ENCODE measurements at places on chromosomes 6 and 20.

DNA sequence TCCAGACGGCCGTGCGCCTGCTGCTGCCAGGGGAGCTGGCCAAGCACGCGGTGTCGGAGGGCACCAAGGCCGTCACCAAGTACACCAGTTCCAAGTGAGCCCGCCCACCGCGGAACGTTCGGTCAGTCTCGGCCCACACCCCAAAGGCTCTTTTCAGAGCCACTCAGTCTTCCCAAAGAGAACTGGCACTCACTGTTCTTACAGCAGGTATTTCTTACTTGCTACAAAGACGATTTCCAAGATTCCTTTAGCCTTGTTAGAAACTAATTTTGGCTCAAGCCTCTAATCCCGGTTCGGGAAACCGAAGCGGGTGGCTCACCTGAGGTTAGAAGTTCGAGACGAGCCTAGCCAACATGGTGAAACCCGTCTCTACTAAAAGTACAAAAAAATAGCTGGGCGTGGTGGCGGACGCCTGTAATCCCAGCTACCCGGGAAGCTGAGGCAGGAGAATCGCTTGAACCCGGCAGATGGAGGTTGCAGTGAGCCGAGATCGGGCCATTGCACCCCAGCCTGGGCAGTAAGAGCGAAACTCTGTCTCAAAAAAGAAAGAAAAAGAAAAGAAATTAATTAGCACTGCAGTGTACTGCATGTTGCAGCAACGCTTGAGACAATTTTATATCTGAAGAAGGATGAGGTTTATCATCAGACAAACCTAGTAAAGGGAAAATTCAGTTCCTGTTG lies 73.1 kb downstream of the OR2B2 start:
- DNase-seq: no peak

- DNase-seq: no peak
Measured at GRCh38 chr6:20644667-20645370, 110.6 kb downstream of the CDKAL1 start.

DNA sequence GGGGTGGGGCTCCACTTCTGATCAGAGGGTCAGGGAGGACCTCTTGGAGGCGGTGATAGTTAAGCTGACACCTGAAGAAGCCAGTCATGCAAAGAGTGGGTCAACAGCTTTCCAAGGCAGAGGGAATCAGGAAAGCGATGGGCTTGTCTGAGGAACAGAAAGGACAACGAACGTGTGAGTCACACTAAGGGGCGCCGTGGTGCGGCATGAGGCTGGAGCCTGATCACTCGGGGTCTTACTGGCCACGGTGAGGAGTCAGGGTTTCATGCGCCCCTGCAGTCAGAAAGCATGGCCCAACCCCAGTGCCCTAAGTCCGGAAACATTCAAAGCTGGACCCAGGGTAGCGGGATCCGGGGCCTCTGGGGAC lies 50.6 kb upstream of the SLC32A1 start:
- no peak for DNase-seq

- no peak for DNase-seq
Measured at GRCh38 chr20:14745830-14746229, 408.4 kb upstream of the FLRT3 start.

DNA sequence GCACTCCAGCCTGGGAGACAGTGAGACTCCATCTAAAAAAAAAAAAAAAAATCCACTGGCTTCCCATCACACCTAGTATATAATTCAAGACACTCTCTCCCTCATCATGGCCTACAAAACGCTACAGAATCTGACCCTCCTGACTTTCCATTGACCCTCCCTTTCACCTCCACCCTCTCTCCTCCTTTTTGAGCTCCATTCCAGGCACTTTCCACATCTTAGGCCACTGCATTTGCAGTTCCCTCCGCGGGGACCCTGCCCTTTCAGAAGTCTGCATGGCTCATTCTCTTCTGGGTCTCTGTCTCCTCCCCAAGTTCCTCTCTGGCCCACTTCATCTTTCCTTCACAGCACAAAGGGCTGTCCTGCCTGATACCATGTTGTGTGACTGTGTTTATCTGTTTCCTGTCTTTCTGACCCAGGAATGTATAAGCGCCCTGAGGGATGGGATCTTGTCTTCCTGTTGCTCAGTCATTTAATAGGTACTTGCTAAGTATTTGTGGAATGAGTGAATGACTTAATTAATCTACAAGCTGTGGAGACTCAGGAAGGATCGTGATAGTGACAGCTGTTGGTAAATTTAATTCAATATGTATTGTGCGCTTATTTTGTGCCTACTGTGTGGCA lies 35.2 kb downstream of the NCR2 start:
- DNase-seq: no peak

- DNase-seq: no peak
Measured at GRCh38 chr6:92541448-92542060, 877.8 kb downstream of the EPHA7 start.

- no peak for DNase-seq
Measured at GRCh38 chr6:52736145-52736544, 27.1 kb downstream of the GSTA2 start.

DNA sequence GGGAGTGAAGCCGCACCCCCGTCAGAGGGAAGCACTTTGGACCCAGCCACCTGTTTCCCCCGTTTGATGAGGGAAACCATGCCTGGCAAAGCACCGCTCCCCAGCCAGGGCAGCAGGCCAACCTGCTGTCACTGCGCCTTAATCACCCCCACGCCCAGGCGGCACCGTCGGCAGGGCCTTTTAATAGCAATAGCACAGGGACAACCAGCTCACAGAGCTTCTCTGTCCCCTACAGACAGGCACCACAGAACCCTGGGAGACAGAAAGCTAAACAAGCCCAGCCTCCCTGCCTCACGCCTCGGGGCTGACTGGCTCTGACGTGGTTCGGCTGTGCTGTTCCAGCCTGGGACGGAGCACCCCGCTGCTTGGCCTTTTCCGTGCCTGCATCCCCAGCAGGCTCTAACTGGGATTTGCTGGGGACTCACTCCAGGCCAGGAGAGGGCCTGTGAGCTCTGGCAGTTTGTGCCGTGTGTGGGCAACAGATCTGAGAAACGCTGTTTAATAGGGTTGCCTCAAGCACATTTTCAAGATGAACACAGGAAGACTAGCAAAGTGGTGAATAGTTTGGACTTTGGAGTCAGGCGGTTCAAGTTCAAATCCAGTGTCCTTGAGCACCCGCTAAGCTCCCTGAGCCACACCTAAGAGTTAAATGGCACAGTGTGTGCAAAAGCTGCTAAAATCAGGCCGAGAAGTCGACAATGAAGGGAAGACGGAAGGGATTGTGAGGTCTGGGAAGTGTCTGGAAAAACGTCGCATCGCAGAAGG lies 223.8 kb downstream of the NRN1 start:
- no peak for DNase-seq

DNA sequence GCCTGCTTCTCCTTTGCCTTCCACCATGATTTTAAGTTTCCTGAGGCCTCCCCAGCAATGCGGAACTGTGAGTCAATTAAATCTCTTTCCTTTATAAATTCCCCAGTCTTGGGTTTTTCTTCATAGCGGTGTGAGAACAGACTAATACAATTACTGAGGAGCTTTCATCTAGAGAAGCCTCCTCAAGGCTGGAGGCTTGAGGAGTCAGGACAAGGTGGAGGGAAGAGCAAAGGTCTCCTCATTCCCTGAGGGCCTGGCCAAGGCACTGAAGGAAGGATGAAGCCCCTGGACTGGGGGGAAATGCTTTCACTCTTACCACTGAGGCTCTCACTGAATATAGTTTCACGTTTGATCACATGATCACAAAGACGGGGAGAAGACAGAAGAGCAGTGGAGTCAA lies 118.2 kb downstream of the MAN1A1 start:
- DNase-seq: no peak
